ENCODE measurements at places on chromosomes 5 and 9. TPM values are rescaled to one million over a fixed set of nuclear protein-coding genes. Genes with fewer than 3 reads are reported as not detected.

DNA sequence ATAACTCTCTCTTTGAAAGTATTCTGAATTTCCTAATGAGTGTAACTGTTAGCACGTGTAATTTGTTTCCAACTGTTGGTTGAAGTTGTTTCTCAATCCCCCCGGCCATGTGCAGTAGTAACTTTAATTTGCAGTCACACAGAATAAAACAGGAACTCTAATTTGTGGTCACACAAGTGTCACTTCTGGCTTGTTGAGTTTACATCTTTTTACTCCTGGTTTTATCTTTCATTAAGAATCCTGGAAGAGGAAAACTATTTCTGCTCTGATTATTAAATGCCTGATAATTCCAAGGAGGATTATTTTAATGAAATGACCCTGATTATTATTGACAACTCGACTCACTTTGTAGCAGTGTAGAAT lies 1.2 kb downstream of the SCAMP1 start:
- no peak for DNase-seq

DNA sequence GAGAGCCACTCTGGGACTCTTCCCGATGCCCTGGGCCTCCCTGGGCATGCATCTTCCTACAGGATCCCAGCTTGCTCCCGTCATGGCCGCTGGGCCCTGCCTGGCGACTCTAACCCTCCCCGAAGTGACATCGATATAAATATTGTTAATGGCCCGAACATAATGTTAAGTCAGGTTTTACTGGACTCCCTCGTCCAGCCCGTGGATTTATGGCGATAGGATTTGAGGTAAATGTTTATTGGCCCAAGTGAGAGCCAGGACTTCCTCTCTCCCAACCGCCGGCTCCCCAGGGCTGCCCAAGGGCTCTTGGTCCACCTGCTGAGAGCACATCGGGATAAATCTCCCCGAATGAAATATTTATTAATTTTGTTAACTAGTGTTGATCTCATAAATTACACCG lies 246.3 kb downstream of the PBX3 start:
- DNase-seq, result no peak

DNA sequence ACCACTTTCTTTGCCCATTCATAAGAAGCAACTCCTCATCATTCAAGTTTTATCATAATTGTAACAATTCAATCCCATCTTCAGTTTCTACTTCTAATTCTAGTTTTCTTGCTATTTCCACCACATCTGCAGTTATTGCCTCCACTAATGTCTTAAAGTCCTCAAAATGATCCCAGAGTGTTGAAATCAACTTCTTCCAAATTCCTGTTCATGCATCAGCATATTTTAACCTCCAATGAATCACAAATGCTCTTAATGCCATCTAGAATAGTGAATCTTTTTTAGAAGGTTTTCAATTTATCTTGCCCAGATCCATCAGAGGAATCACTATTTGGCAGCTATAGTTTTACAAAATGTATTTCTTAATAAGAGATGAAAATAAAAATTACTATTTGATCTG lies 3.2 kb upstream of the SRP19 start:
- no peak for DNase-seq

DNA sequence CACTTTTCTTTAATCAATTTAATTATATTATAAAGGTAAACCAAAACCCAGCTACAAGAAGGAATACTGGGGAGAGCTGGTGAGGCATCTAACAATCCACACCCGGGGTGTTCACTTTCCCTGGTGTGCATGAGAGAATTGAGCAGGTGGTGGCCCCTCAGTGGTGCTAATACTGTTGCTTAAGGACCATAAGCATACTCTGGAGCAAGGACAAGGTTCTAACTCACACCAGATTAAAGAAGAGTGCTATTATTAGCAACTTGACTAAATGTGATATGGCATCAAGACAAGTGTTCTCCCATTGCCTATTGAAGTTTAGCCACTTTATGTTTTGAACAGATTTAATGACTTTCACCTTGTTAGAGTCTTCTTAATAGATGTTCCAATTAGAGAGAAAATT lies 8.8 kb downstream of the RGS7BP start:
- DNase-seq, result no peak

DNA sequence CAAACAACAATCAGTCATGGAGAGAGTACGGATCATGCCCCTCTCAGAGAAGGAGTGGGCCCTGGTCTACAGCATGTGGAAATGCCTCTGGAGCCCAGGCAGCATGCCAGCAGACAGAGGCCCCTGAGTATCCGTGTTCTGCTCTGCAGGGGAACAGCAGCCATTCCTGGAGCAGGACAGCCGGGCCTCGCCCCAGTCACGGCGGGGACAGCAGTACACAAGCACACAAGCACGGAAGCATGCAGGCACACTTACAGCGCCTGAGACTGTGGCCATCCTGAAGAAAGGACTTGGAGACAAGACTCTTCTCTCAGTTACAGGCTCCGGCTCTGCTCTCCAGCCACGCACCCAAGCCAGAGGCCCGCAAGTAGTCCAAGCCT lies 102.6 kb upstream of the ALDH1B1 start:
- DNase-seq, result no peak

- no peak for DNase-seq
Observed at GRCh38 chr5:69032009-69032408, 61.8 kb upstream of the SLC30A5 start.

- no peak for DNase-seq
Observed at GRCh38 chr9:93595461-93595860, 19.1 kb downstream of the PHF2 start.

GRCh38 chr9:137409515-137409914 lies 13.4 kb downstream of the EXD3 start:
- DNase-seq, result no peak

- DNase-seq, result no peak
Observed at GRCh38 chr5:71899865-71900342, 180.8 kb downstream of the CARTPT start.

DNA sequence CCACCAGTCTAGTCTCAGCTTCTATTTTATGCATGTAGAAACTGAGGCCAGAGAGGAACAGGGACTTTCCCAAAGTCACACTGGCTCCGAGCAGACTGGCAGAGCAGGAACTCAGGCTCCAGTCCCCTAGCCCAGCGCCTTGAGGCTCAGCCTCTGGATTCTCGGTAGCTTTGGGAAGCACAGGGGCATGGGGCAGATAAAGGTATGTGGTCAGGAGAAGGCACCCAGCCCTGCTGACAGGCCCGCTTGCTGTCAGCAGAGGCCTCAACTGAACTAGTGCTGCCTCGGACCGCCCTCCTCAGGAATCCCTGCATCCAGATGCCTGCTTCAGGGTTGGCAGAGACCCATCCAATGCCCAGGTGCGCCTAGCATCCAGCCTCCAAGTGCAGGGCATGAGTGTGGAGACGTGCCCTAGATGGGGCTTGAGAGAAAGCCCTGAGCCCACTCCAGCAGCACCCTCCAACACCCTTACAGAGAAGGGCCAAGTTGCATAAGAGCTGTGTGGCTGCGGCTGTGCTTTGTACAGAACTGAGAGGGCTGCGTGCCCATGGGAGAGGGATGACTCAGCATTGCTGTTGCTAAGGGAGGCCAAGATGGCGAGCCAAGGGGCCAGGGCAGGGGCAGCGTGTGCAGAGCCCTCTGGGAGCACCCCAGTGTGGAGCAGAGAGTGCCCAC lies 168.6 kb downstream of the MACROH2A1 start:
- no peak for DNase-seq

- DNase-seq, result no peak
Observed at GRCh38 chr5:101035425-101035824, 132.3 kb upstream of the ST8SIA4 start.

DNA sequence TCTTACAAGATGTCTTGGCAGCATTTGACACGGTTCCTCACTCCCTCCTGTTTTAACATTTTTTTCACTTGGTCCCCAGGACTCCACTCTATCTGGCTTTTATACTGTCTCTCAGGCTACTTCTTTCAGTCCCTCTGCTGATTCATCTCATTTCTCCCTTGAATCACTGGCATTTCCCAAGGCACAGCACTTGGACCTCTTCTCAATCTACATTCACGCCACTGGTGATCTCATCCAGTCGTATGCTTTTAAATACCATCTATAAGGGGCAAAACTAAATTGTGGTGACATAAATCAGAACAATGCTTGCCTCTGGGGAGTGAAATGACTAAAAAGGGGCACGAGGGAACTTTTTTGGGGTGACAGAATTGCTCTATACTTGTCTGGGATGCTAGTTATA lies 47.1 kb downstream of the MAPKAP1 start:
- no peak for DNase-seq

- no peak for DNase-seq
Observed at GRCh38 chr5:73189871-73190376, 16.9 kb downstream of the TMEM174 start.

DNA sequence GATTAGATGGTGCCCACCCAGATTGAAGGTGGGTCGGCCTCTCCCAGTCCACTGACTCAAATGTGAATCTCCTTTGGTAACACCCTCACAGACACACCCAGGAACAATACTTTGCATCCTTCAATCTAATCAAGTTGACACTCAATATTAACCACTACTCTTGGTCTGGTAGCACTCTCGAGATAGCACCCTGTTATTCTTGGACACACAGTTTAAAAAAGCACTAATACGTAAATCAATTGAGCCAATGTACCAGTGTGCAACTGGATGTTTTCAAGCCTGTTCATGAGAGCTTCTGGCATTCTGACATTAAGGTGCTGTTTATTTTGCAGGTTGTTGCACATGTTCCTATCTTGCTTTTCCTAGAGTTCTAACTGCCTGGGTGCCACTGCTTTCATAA lies 35.3 kb downstream of the MARCHF3 start:
- DNase-seq, result no peak

GRCh38 chr5:178627259-178627598 lies 379 bp upstream of the CLK4 start:
- DNase-seq, result no peak

DNA sequence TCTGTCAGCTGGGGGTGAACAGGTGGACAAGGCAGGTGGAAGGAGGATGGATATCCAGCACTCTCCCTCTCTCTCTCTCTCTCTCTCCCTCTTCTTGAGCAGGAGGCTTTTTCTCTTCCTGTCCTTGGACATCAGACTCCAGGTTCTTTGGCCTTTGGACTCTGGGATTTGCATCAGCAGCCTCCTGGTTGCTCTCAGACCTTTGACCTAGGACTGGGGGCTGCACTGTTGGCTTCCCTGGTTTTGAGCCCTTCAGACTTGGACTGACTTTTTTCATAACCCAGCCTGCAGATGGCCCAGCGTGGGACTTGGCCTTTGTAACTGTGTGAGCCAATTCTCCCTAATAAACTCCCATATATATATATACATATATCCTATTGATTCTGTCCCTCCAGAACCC lies 35.0 kb upstream of the SEMA4D start:
- DNase-seq, result no peak

WWC1 gene
- 46.3 TPM for total RNA-seq

SH3PXD2B gene
- 6.2 TPM for total RNA-seq

FOXE1 gene
- not detected for total RNA-seq

FAM221B gene
- total RNA-seq, result not detected

NR4A3 gene
- total RNA-seq, result not detected

RASA1 gene
- total RNA-seq, result 6.3 TPM

PLEKHG4B gene
- total RNA-seq, result 4.5 TPM

COL23A1 gene
- total RNA-seq, result not detected

TAF11L6 gene
- total RNA-seq, result not detected

INSL6 gene
- not detected for total RNA-seq
